Pons (tissue), 1 donor: ENCODE measurements at places on chromosomes 3 and 15.

GRCh38 chr15:38438031-38438986 is 15.6 kb upstream of the FAM98B start:
- no peak for DNase-seq

GRCh38 chr3:22659651-22660475 is 543.3 kb upstream of the UBE2E2 start:
- DNase-seq: no peak

DNA sequence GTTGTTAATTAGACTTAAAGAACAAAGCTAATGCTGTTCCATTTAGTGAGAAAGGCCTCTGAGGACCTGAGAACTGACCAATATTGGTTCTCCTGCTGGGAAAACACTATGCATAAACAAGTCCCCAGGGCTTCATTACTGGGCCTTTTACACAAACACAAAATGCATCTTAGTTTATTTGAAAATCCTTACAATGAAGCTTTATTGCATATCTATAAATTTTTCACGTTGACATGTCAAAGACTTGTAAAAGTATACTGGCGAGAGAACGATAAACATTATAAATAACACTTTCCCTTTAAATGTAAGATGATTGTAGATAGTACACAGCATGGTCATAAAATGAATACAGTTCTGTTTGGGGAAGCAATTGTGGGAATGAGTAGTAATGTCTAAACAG is 151.7 kb downstream of the ROBO2 start:
- DNase-seq: no peak

GRCh38 chr3:81216192-81216591 is 545.3 kb downstream of the GBE1 start:
- no peak for DNase-seq

GRCh38 chr15:39591896-39592315 is 11.0 kb downstream of the THBS1 start:
- no peak for DNase-seq

- no peak for DNase-seq
Observed at GRCh38 chr3:17218587-17218986, 333.8 kb downstream of the PLCL2 start.

DNA sequence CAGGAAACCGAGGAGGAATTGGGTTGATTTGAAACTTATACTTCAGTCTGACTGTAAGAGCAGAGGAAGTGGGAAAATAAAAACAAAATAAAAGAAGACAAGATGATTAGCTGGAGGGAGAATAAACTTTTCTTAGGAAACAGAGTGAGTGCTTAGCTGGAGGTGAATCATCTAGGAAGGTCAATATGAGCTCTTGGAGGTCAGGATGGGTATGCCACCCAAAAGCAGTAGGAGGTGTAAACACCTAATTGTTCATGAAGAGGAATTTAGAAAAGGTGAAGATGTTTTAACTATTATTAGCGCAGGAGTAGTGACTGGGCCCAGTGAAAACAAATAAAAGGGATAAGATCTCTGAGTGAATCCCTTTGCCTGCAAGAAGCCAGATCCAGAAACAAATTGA is 39.9 kb upstream of the ARL14 start:
- DNase-seq: no peak

- DNase-seq: no peak
Observed at GRCh38 chr3:147354623-147355022, 51.7 kb downstream of the ZIC4 start.

GRCh38 chr15:72231833-72232478 is 966 bp upstream of the PKM start:
- DNase-seq: peak; percentile 61

DNA sequence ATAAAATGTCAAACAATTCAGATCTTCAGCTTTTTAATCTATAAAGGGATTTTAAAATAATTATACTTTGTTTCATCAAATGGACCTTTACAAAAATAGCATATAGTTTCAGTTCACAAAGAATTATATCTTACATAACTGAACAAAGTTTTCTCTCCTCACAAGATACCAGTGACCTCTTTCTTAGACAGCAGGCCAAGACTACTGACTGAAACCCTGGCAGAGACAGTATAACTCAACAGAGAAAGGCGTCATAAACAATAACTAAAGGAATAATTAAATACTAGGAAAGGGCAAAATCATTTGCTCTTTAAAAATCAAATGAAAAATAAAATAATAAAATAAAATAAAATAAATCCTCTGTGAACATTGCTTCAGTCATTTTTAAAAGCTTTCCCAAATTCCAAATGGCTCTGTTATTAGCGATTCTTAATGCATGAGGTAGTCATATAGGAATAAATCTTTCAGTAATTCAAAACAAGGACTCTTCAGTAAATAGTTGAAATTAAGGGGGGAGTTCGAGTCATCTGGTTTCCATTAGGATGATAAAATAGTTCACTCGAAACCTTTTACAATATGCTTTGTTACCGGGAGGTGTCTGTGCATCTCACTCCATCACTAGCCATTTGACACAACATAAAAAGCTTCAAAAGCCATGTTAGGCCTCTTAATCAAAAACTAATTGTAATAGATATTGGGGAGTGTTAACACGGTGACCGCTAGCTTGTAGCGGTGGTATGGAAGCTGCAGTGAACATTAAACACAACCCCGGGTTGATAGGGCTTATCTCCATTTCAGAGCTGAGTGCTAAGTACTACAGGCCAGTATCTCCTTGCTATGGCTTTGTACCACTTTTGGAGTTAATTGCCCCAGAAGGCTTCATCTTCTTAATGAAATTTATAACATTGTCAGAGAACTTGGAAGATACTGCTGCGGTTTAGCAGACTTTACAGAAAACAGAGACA is 142.9 kb upstream of the NR2F2 start:
- no peak for DNase-seq

DNA sequence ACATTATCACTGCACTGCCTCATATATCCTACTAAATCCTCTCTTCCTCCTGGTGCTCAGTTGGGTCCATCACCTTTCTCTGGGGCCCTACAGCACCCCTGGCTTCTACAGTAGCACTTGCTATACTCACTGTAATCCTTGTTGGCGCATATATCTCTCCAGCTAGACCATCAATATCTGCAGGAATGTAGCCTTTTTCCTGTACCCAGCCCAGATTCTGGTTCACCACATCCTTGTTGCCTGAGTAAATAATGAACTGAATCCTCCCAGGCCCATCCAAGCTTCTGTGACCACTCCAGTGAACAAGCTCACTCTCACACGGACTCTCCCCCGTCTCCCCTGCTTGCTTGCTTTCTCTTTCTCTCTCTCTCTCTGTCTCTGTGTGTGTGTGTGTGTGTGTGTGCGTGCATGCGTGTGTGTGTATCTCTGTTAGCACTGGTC is 62.5 kb upstream of the LIPC start:
- DNase-seq: no peak

- DNase-seq: peak; percentile 84
Observed at GRCh38 chr15:91897585-91898372, 44.3 kb downstream of the SLCO3A1 start.

DNA sequence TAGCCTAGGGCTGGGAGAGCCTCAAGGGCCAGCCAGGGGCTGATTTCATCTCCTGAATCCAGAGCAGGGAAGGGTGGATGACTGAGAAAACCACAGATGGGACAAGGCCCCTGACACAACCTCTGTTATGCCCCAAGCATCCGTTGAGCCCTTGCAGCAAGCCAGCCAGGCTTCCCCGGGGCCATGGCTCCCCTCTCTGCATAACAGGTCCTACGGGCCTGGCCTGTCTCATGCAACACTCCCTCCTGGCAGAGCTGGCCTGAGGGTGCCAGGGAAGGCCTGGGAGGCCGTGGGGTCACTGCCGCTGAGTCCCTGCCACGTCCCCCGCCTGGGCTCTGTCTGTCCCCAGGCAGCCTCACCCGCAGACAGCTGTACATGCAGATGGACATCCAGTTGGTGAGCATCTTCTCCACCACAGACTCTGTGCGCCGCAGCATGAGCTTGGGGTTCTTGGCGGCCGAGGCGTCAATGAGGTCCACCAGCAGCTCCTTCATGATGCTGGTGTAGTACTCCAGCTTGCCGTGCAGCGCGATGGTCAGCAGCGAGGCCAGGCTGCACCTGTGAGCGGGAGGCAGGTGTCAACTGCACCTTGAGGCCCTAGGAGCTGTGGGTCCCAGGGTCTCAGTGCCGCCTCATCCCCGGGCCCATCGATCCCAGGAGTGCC is 22.1 kb downstream of the H1-8 start:
- no peak for DNase-seq

DNA sequence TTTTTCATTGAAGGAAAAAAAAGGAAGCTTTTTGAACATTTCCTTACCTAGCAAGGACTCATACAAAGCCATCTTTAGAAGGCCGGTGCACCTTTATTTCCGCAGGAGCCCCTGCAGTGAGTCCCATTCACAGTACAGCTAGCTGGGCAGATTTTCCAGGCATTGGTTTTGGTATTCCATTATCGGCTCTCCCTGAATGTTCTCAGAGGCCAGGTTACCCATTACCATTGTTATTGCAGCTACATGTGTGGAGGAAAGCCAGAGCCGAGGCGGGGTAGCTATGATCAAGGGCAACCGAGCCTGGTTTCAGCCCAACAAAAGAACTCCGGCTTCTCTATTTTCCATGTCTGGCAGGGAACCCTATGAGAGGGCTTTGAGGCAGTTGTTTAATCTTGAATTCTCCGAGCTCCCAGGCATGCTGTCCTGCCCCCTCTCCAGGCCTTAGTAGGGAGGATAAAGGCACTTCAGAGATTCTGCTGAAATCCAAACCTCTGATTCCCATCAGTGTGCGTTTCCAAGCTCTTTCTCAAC is 100.3 kb downstream of the LRRK1 start:
- DNase-seq: no peak

DNA sequence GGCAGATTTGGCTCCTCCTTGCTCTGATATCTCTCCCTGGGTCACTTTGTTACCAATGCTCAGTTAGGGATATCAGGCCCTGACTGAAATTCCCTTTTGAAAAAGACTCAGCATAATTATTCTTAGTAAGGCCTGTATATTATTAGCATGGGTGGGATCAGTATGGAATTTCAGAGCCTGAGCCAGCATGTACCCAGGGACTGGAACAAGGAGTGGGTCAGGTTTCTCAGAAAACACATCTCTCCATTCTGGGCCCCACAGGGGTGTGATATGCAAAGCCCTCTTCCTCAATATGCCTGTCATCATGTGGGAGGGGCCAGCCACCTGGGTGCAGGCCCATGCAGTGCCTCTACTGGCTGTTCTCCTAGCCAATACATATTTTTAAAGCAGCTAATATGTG is 423.2 kb downstream of the EPHB1 start:
- DNase-seq: no peak

DNA sequence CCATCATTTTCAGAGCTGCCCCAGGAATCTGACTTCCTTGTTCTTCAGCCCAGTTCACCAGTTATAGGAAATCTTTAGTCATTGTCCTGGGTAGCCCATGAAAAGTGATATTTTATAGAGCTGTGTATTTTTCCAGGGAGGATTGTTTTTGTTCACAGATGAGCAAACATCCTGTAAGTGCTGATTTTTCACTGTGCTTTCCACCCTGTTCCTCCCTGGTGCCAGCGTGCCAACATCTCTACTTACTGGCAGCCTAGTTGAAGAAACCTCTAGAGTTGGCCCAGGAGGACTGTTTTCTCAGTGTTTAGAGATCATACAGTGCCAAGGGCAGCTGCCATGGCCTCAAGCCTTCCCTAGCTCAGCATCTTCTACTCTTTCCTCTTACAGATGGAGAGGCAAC is 41.3 kb downstream of the ST6GAL1 start:
- DNase-seq: peak; percentile 55

DNA sequence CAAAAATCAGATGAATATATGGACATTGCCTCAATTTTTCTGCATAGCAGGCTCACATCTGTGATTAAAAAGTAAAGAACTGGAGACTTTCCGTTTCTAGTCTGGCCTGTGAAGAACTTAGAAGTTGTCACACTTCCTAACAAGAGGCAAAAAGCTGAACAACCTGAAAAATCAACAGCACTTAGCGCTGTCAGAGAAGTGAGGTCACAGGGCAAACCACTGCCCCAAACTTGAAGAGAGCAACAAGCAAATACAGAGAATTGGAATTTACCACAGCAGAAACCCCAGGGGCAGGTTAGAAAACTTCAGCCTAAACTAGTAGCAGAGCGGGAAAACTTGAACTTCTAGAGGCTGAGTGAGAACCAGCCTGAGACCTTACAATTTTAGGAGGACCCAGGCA is 38.9 kb downstream of the CCDC54 start:
- no peak for DNase-seq

DNA sequence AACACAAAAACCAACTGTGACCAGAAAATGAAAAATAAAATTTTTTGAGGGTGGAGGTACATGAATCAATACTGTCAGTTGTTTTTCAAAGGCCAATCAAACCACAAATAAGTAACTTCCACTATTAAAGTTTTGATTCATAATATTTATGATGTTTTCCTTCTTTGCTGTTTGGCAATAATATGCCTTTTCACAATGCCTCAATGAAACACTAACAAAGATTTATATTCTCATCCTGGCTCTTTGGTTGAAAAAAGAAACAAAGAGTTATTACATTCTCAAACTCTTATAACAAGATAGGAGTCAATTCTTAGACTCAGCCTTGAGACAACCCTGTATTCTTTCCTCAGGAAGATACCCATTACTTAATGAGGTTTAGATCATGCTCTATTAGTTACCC is 63.1 kb downstream of the C3orf70 start:
- DNase-seq: no peak

GRCh38 chr15:99574502-99574901 is 8.7 kb downstream of the MEF2A start:
- no peak for DNase-seq

- no peak for DNase-seq
Observed at GRCh38 chr15:57992761-57993355, 72.7 kb downstream of the ALDH1A2 start.

GRCh38 chr3:122074621-122075265 is 19.6 kb downstream of the CD86 start:
- peak; percentile 58 for DNase-seq

GRCh38 chr3:144369129-144369879 is 397.7 kb downstream of the DIPK2A start:
- no peak for DNase-seq

- DNase-seq: no peak
Observed at GRCh38 chr3:15612001-15612400, 10.5 kb downstream of the BTD start.

GRCh38 chr3:156491192-156491591 is 63.7 kb downstream of the SSR3 start:
- DNase-seq: no peak

DNA sequence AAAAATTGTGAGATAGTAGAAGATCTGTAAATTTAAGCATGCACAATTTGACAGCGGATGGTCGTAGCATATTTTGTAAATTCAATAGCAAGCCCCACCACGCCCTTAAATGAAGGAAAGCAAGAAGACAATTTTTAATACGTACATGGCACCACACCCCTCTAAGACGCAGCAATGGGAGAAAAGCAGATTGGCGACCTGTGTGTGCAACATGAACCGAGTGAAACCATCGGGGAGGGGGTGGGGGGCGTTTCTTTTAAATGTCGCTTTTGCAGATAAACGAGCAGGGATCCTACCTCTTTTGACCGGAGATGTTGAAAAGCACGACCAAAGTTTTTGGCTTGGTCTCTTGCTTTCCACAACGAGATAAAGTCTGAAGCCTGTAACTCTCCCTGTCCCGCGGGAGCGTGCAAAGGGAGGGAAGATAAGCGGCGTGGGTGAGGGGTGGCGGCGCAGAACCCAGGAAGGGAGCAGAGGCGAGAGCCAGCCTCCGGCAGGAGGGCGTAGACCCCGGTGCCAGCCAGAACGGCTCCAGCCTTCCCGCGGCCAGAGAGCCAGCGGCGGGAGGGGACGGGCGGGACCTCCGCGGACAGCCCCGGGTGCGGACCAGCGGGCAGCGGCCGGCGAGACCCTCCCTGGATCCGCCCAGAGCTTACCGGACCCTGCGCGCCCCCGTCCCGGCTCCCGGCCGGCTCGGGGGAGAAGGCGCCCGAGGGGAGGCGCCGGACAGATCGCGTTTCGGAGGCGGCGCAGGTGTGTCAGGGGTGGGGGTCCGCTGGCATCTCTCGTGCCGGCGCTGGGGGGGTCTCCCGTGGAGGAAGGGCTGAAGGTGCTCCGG is at the start of gene CHL1:
TSS of gene CHL1 (plus strand) at position 453 of the 838 bp plus-strand sequence. CDS start 123,014 bp downstream, outside the sequence.
- no peak for DNase-seq
